GM23248 (cell line): ENCODE measurements at places on chromosomes 2 and 18. TPM values are rescaled to one million over a fixed set of nuclear protein-coding genes. Genes with fewer than 3 reads are reported as not detected.

KCNE4 gene
- polyA plus RNA-seq, result 3.1 and 3.3 TPM in 2 replicates

TP53I3 gene
- polyA plus RNA-seq, result 81.7 and 85.3 TPM in 2 replicates

FAM124B gene
- polyA plus RNA-seq, result not detected in 2 replicates

HOXD1 gene
- polyA plus RNA-seq, result 1.5 and 2.2 TPM in 2 replicates

CRYGD gene
- not detected in 2 replicates for polyA plus RNA-seq

TTN gene
- 0.13 and 0.39 TPM in 2 replicates for polyA plus RNA-seq

SP5 gene
- polyA plus RNA-seq, result not detected in 2 replicates

ZNF521 gene
- polyA plus RNA-seq, result 6.3 and 7.8 TPM in 2 replicates

CD8B gene
- not detected in 2 replicates for polyA plus RNA-seq

REG3G gene
- not detected in 2 replicates for polyA plus RNA-seq

TCF23 gene
- not detected in 2 replicates for polyA plus RNA-seq

GYPC gene
- polyA plus RNA-seq, result 45.8 and 48.2 TPM in 2 replicates

DYNAP gene
- polyA plus RNA-seq, result not detected in 2 replicates

ACMSD gene
- polyA plus RNA-seq, result not detected in 2 replicates

PDE11A gene
- polyA plus RNA-seq, result 0.34 and 0.75 TPM in 2 replicates

KCNJ13 gene
- polyA plus RNA-seq, result 0.16 and 0.21 TPM in 2 replicates

IL1R2 gene
- polyA plus RNA-seq, result 0.85 and 1.2 TPM in 2 replicates

UGT1A3 gene
- polyA plus RNA-seq, result not detected in 2 replicates

SKA1 gene
- 6.6 and 9.4 TPM in 2 replicates for polyA plus RNA-seq

ERMN gene
- not detected in 2 replicates for polyA plus RNA-seq

RIT2 gene
- not detected in 2 replicates for polyA plus RNA-seq

KLF7 gene
- 35.8 and 39.4 TPM in 2 replicates for polyA plus RNA-seq

FSIP2 gene
- polyA plus RNA-seq, result not detected in 2 replicates

LRRC30 gene
- not detected in 2 replicates for polyA plus RNA-seq

LRATD1 gene
- polyA plus RNA-seq, result 0.86 and 1.3 TPM in 2 replicates

CXCR1 gene
- polyA plus RNA-seq, result not detected in 2 replicates

ASNSD1 gene
- 54.4 and 61.7 TPM in 2 replicates for polyA plus RNA-seq

AMMECR1L gene
- 13.2 TPM in 2 replicates for polyA plus RNA-seq

TET3 gene
- 1.3 TPM in 2 replicates for polyA plus RNA-seq

EFHD1 gene
- not detected in 2 replicates for polyA plus RNA-seq

SPATA3 gene
- polyA plus RNA-seq, result not detected in 2 replicates

SP140 gene
- polyA plus RNA-seq, result 0.53 TPM in 1 of 2 replicates, not detected in the other

ZC3H15 gene
- 88.7 and 103 TPM in 2 replicates for polyA plus RNA-seq

QPCT gene
- 48.5 and 51.4 TPM in 2 replicates for polyA plus RNA-seq

RAB12 gene
- polyA plus RNA-seq, result 4.1 and 4.4 TPM in 2 replicates

LRRFIP1 gene
- 149 and 159 TPM in 2 replicates for polyA plus RNA-seq

PDE1A gene
- 0.93 and 1.0 TPM in 2 replicates for polyA plus RNA-seq

OXER1 gene
- not detected in 2 replicates for polyA plus RNA-seq

CTAGE1 gene
- polyA plus RNA-seq, result 0.06 TPM in 1 of 2 replicates, not detected in the other

DSG1 gene
- not detected in 2 replicates for polyA plus RNA-seq
